ENCODE measurements at places on chromosomes 11 and 22. TPM values are rescaled to one million over a fixed set of nuclear protein-coding genes. Genes with fewer than 3 reads are reported as not detected.

DCHS1 gene
- 0.06 TPM for total RNA-seq

FXYD2 gene
- total RNA-seq: 19.3 TPM

OR6T1 gene
- not detected for total RNA-seq

TRIM49 gene
- total RNA-seq: not detected

AAMDC gene
- 28.9 TPM for total RNA-seq

OR5P2 gene
- not detected for total RNA-seq

OR8D4 gene
- total RNA-seq: not detected

C11orf87 gene
- total RNA-seq: 0.01 TPM

CARS1 gene
- total RNA-seq: 61.6 TPM

UVRAG gene
- 10.7 TPM for total RNA-seq

LYVE1 gene
- 0.13 TPM for total RNA-seq

SLC17A6 gene
- total RNA-seq: not detected

MMP13 gene
- not detected for total RNA-seq

SLC22A12 gene
- total RNA-seq: not detected

TRPM5 gene
- not detected for total RNA-seq

ACTN3 gene
- not detected for total RNA-seq

SPCS2 gene
- total RNA-seq: 235 TPM

NELL1 gene
- not detected for total RNA-seq

All from A549 treated with CORT108297 at 1 μM for 4 hours (cell line).